ENCODE measurements at places on chromosomes 7 and 10.

DNA sequence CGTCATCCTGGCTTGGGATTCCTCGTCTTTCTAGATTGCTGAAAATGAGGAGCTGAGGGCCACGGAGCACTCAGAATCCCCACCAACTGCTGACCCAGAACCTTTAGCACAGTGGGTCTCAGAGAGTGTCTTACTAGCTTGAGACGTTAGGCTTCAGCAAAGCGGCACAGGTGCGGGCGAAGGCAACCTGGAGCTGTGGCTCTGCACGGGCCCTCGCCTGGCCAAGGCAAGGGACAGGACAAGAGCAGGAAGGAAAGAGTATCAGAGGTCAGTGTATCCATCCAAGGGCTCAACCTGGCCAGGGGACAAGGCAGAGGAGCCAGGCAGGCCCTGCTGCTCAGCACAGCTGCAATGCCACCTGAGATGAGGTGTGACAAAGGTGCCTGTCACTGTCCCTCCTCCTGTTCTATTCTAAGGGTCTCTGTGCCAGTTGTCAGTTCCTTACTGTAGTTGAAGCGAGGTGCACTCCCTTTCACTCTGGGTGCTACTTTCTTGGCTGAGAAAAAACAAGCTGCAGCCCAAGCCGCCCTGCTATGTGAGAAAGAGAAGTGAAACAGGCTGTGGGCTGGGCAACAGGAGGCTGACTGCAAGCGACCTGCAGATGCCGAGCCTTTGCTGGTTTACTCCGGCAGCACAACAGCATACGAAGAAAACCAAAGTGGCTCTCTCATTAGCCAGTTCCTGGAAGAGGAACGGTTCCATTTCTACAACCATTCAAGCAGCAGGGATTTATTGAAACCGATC lies 33.3 kb upstream of the KDM7A start:
- DNase-seq = peak; percentile 20

DNA sequence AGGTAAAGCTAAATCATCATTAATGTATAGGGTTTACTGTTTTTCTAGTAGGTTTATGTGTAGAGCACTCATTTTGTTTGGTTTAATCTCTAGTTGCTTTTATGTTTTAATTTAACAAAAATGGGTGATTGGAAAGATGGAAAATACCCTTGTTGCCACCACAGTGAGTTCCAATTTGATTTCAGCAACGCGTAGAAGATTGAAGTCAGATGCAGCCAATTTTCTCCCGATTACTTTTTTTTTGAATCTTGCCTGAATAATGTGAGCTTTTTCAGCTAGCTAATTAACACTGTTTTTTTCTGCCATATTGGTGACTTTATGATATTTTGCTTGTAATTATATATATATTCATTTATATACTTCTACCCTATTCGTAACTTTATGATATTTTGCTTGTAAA lies 293.8 kb downstream of the SDK1 start:
- no peak for DNase-seq

GRCh38 chr7:99848420-99849216 lies 20.8 kb downstream of the CYP3A43 start:
- no peak for DNase-seq

DNA sequence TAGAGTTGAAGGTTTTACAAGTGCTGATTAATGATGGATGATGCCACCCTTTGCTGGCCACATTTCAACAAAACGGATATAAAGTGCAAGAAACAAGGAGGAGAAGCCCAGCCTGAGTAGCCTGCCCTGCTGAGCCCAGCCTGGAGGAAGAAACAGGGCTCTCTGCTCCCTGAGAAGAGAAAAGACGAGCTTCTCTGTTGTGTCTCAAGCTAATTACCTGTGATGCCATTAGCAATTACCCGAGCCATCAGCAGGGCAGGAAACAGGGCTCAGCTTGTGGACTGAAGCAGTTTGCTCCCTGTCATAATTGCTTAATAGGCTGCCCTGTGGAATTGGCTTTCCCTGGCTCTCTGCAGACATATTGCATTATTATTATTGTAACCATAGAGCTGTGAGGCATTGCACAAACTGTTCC lies 709.3 kb upstream of the AUTS2 start:
- DNase-seq = no peak

DNA sequence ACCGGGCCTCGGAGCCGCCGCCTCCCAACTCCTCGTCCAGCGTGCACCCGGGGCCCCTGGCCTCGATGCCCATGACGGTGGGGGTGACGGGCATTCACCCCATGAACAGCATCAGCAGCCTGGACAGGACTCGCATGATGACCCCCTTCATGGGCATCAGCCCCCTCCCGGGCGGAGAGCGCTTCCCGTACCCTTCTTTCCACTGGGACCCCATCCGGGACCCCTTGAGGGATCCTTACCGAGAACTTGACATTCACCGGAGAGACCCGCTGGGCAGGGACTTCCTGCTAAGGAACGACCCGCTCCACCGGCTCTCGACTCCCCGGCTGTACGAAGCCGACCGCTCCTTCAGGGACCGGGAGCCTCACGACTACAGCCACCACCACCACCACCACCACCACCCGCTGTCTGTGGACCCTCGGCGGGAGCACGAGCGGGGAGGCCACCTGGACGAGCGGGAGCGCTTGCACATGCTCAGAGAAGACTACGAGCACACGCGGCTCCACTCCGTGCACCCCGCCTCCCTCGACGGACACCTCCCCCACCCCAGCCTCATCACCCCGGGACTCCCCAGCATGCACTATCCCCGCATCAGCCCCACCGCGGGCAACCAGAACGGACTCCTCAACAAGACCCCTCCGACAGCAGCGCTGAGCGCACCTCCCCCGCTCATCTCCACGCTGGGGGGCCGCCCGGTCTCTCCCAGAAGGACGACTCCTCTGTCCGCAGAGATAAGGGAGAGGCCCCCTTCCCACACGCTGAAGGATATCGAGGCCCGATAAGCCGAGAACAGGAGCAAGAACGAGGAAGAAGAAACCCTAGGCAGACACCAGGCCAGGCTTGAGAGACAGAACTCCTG lies 341.5 kb upstream of the GALNT17 start:
- no peak for DNase-seq

GRCh38 chr10:96984541-96985131 lies 152.5 kb downstream of the LCOR start:
- no peak for DNase-seq

DNA sequence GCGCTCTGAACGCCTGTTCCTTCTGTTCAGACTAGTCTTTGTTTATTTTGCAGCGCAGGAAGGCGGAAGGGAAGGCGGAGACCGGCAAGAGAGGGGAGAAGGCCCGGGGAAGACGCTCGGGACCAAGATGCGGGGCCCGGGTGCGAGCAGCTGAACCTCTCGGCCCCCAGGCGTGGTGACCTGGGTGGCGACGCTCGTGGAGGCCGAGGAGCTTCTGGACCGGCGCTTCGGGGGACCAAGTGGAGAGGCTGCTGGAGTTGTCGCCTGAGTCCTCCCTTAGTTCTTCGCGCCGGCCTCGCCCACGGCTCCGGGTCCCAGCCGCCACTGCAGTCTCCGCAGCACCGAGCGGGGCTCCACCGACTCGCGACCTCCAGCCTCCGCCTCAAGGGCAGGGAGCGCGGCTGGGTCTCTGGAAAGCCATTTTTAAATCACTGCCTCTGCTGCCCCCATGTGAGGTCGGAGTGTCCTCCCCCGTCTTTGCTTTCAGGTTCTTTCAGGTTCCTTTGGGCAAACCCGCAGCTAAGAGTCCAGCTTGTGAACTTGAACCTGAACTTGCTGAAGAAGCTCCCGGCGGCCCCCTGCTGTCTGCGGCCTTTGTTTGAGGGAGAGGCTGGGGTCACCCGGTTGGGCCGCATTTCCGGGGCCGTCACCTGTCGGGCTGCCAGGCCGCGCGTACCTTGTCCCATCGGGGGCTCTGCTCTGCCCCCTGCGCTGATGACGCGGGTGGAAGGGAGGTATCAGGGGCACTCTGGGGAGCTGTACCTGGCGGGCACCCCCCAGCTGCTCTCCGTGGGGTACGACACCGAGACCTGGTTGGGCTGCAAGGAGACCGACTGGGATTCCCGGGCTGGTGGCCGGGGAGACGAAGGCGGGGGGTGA lies 136.0 kb downstream of the KIF20B start:
- DNase-seq = peak; percentile 77

- DNase-seq = no peak
Measured at GRCh38 chr10:86191166-86191565, 175.4 kb downstream of the GRID1 start.

GRCh38 chr10:61423178-61423577 lies 30.0 kb downstream of the TMEM26 start:
- no peak for DNase-seq

DNA sequence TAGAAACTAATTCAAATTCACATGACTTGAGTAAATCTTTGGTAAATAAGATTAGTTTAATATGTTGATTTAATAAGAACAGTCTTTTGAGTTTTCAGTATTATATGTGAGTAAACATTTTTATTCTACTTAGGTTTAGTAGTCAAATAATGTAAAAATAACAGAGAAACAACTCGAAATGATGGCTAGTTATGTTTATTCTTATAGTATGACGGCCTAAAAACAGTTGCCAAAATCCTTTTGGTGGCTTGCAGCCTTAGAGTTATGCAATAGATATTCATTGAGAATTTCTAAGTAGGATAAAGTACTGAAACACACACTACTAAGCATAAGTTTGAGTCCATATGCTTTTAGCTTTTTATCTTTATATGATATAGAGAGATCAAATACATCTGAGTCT lies 184.8 kb downstream of the GNAI1 start:
- peak; percentile 28 for DNase-seq

- DNase-seq = no peak
Measured at GRCh38 chr7:4707980-4708411, 25.9 kb downstream of the FOXK1 start.

- DNase-seq = no peak
Measured at GRCh38 chr7:157402388-157402703, 65.5 kb downstream of the DNAJB6 start.

DNA sequence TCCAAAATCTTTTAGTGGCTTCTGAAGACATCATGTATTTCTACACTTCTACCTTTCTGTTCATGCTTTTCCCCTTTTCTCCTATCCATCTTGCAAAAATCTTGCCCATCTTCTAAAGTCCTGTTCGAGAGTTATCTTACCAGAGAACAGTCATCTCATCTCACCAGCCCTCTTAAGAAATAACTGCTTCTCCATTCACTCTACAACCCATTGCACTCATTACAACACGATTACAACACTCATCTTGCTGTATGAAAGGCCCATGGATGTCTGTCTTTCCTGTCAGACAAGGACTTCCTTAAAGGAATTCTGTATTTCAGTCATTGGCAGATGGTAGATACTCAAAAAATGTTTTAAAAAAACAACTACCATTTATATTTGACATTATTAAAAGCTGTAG lies 30.8 kb downstream of the ZNF438 start:
- no peak for DNase-seq

- no peak for DNase-seq
Measured at GRCh38 chr7:139798221-139798620, 20.4 kb upstream of the HIPK2 start.

Measured in lung (tissue), 17 donors.